Memory B cell (primary cell): ENCODE measurements at places on chromosomes 12 and 14.
A peak's percentile ranks its signal among the peaks of the same experiment; 100 is the strongest.

DNA sequence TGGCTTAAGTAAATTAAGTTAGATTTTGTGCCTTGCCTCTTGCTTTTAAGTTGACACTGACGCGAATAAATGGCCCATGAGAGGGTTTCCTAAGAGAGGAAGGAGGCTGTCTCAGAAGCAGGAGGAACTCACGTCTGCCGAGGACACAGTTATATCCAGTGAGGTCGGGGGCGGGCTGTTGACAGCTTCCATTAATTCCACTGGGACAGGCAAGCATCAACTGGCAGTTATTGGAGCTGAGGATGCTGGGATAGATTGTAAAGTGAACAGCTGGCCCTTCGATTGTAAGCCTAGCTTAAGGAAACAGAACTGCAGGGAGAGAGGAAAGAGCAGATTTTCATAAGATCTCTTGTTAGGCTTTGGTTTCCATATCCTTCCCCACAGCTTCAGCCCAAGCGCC is 399.2 kb downstream of the IPO8 start:
- H3K36me3 ChIP-seq, result no peaks in the 10 kb centered on the region
- H3K27me3 ChIP-seq, result no peaks in the 10 kb centered on the region
- DNase-seq, result no peak
- H3K27ac ChIP-seq, result no peak overlapping the region
- no peak overlapping the region for H3K4me3 ChIP-seq

DNA sequence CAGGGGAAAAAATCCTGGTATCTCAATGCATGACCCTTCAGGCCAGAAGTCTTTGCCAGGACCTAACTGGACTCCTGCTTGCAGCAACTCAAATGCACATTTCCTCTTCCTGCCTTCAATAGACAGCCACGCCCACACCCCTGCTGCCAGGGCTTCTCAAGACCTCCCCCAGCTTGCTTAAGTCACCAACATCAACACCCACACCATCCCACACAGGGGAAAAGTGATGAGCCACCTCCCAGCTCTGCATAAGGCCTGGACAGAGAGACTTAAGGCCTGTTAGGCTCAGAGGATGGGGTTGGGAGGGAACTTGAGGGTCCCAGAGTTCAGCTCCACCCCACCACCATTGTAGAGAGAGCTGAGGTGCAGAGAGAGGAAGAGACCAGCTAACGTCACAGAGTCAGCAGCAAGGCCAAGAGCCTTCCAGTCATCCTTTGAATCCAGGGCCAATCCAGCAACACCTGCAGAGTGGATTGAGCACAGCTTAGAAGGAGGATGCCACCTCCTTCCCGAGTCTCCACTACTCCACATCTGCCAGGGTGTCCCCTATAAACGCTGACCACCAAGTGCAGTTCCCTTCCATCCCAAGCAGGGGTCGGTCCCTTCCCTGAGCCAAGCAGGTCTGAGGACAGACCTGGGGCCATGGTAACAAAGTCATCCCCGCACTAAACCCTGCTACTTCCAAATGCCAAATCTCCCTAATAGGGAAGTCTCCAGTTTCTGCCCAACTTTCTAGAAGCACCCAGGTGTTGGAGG is 50.0 kb downstream of the KDM2B start:
- H3K27ac ChIP-seq, result peak overlapping the region; percentile 99
- H3K36me3 ChIP-seq, result peaks cover 15% of the 10 kb centered on the region
- peak; percentile 56 for DNase-seq
- peak overlapping the region; percentile 72 for H3K4me3 ChIP-seq

DNA sequence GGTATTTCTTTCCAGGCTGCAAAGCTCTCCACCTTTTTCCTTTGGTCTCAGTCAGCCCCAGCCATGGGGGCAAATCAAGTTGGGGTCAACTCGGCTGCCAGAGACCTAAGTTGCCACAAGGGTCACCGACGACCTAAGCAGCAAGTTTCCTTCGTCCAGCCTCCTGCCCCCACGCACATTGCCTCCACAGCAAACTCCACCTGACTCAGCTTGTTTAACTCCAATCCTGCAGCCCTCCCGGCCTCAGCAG is 767 bp upstream of the KCNMB4 start:
- peak overlapping the region; percentile 92 for H3K4me3 ChIP-seq
- H3K27me3 ChIP-seq, result no peaks in the 10 kb centered on the region
- H3K27ac ChIP-seq, result no peak overlapping the region
- H3K4me1 ChIP-seq, result peaks cover 3% of the 10 kb centered on the region
- no peaks in the 10 kb centered on the region for H3K36me3 ChIP-seq

- DNase-seq, result no peak
- no peaks in the 10 kb centered on the region for H3K4me1 ChIP-seq
- no peak overlapping the region for H3K4me3 ChIP-seq
- H3K27me3 ChIP-seq, result peaks cover 7% of the 10 kb centered on the region
Measured at GRCh38 chr12:111045941-111046340, 125.6 kb upstream of the MYL2 start.

DNA sequence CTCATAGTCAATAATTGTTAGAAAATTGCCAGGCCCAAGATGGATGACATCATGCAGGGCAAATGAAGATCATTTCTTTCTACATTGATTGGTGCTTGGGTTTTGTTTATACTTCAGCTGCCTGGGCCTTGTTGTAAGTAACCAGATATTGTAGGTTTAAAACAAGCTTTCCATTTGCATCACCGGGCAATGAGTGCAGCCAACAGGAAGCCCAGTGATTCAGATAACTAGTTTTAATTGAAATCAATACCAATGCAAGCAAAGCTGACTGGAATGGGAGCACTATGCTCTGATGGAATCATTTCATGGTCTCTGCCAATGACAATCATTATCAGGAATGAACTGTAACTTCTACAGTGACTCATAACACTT is 279.3 kb downstream of the DUSP6 start:
- DNase-seq, result no peak
- H3K4me3 ChIP-seq, result no peak overlapping the region
- H3K27ac ChIP-seq, result no peak overlapping the region
- no peaks in the 10 kb centered on the region for H3K4me1 ChIP-seq
- no peaks in the 10 kb centered on the region for H3K36me3 ChIP-seq
- H3K27me3 ChIP-seq, result peaks cover 4% of the 10 kb centered on the region

DNA sequence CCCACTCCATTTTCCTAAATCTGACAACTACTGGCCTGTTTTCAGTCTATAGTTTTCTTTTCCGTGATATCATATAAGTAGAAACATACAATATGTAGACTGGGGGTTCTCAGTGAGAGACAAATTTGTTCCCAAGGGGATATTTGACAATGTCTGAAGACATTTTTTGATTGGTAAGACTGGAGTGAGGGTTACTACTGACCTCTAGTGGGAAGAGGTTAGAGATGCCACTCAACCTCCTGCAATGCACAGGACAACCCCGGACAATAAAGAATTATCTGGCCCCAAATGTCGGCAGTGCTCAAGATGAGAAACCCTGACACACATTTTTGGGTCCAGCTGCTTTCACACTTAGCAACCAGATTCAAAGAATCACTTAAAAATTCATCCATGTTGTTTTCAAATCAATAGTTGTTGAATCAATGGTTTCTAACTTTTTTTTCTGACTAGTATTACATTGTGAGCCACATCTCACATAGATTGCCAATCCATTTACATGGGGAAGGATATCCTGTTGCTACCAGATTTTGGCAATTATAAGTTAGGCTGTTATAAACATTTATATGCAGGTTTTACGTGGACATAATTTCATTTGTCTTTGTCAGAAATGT is 307.1 kb downstream of the RPL10L start:
- H3K27me3 ChIP-seq, result no peaks in the 10 kb centered on the region
- no peak for DNase-seq
- H3K4me3 ChIP-seq, result no peak overlapping the region
- no peak overlapping the region for H3K27ac ChIP-seq
- no peaks in the 10 kb centered on the region for H3K4me1 ChIP-seq

DNA sequence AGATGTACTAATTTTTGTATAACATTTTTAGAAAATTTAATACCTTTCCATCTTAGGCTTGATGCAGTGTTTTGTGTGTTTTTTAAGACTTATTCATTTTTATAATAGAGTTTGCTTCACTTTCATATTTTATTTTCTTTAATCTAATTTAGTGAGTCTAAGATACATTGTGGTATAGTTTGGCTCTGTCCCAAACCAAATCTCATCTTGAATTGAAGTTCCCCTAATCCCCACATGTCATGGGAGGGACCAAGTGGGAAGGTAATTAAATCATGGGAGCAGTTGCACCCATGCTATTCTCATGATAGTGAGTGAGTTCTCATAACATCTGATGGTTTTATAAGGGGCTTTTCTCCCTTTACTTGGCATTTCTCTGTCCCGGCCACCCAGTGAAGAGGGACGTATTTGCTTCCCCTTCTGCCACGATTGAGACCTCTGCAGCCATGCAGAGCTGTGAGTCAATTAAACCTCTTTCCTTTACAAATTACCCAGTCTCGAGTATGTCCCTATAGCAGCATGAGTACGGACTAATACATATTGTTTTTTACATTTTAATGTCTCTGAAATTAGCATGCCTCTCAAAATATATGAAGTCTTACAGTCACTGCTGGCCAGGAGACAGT is 34.9 kb downstream of the GABARAPL1 start:
- no peak overlapping the region for H3K4me3 ChIP-seq
- no peak overlapping the region for H3K27ac ChIP-seq
- no peak for DNase-seq
- H3K27me3 ChIP-seq, result peaks cover 8% of the 10 kb centered on the region
- no peaks in the 10 kb centered on the region for H3K36me3 ChIP-seq

- H3K27me3 ChIP-seq, result no peaks in the 10 kb centered on the region
- H3K27ac ChIP-seq, result peak overlapping the region; percentile 90
- DNase-seq, result no peak
- H3K36me3 ChIP-seq, result peaks cover 30% of the 10 kb centered on the region
- peak overlapping the region; percentile 64 for H3K4me3 ChIP-seq
Measured at GRCh38 chr12:31298515-31298910, 27.4 kb downstream of the SINHCAF start.

DNA sequence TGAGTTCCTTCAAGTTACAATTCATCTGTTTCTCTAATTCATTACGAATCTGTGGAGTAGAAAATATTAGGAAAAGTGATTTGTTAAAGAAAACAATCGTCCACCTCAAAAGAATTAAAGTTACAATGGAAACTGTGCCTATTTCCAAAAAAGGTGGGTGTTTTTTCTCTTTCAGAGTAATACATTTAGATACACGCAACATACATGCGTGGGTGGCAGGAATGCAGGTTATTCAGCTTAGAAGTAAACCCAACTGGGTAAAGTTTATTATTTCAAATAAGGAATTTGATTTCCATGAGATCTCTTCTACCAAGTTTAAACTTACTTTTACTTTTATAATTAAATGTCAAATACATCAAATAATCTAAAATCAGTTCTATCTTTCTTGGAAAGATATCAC is 52.2 kb downstream of the SSH1 start:
- H3K4me3 ChIP-seq, result no peak overlapping the region
- no peaks in the 10 kb centered on the region for H3K27me3 ChIP-seq
- H3K36me3 ChIP-seq, result no peaks in the 10 kb centered on the region
- peaks cover under 1% of the 10 kb centered on the region for H3K4me1 ChIP-seq
- no peak for DNase-seq

- no peak for DNase-seq
- H3K4me1 ChIP-seq, result no peaks in the 10 kb centered on the region
- H3K36me3 ChIP-seq, result no peaks in the 10 kb centered on the region
- H3K4me3 ChIP-seq, result no peak overlapping the region
- no peak overlapping the region for H3K27ac ChIP-seq
Measured at GRCh38 chr12:85733984-85734383, 102.2 kb downstream of the RASSF9 start.

GRCh38 chr12:91723191-91723590 is 422.5 kb downstream of the BTG1 start:
- H3K4me1 ChIP-seq, result no peaks in the 10 kb centered on the region
- H3K36me3 ChIP-seq, result no peaks in the 10 kb centered on the region
- DNase-seq, result no peak
- H3K4me3 ChIP-seq, result no peak overlapping the region
- peaks cover 2% of the 10 kb centered on the region for H3K27me3 ChIP-seq

GRCh38 chr14:20198991-20199390 is 8.3 kb downstream of the OR11G2 start:
- no peaks in the 10 kb centered on the region for H3K4me1 ChIP-seq
- H3K27me3 ChIP-seq, result peaks cover 15% of the 10 kb centered on the region
- no peak for DNase-seq
- H3K36me3 ChIP-seq, result no peaks in the 10 kb centered on the region
- no peak overlapping the region for H3K4me3 ChIP-seq

- H3K4me3 ChIP-seq, result no peak overlapping the region
- H3K36me3 ChIP-seq, result no peaks in the 10 kb centered on the region
Measured at GRCh38 chr14:96752594-96752993, 44.6 kb upstream of the VRK1 start.

DNA sequence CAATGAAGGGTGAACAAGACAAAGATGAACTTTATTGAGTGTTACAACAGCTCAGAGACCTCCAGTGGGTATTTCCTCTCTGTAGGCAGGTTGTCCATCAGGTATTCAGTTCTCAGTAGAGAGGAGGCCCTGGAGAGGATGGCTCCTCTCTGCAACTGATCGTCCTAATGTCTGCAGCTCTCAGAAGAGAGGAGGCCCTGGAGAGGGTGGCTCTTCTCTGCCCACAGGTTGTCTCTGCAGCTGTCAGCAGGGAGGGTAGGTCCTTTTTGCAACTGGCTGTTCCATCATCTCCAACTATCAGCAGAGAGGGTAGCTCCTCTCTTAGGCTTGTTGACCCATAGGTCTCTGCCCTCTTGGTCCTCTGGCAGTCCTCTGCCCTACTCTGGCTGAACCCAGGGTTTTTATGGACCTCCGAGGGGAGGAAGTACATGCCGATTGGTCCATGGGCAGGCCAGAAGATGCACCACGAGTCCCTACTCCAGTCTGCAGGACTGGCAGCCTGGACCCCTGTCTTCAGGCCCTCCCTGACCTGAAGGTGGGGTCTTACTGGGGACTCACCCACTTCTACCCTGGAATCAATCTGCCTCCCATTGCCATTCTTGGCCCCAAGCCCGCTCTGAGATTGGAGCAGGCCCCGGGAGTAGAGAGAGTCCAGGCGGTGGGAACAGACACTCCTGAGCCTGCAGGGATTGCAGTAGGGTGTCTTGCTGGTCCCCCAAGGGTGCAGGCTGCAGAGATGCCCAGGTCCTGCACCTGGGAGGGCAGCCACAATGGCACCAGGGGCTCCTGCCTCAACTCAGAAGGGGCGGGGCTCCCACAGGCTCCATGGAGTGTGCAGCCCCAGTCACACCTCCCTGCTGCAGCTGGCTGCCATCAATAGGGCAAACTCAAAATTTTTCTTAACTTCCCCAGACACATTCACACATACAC is 2.3 kb downstream of the TMEM116 start:
- H3K4me3 ChIP-seq, result no peak overlapping the region
- H3K36me3 ChIP-seq, result peaks cover 5% of the 10 kb centered on the region
- H3K27me3 ChIP-seq, result no peaks in the 10 kb centered on the region

- H3K27me3 ChIP-seq, result no peaks in the 10 kb centered on the region
- H3K27ac ChIP-seq, result no peak overlapping the region
- H3K36me3 ChIP-seq, result peaks cover 22% of the 10 kb centered on the region
- H3K4me3 ChIP-seq, result no peak overlapping the region
Measured at GRCh38 chr12:112947314-112947713, 9.0 kb downstream of the OAS3 start.
